ENCODE measurements at places on chromosomes 6 and 20.
A peak's percentile ranks its signal among the peaks of the same experiment; 100 is the strongest.

DNA sequence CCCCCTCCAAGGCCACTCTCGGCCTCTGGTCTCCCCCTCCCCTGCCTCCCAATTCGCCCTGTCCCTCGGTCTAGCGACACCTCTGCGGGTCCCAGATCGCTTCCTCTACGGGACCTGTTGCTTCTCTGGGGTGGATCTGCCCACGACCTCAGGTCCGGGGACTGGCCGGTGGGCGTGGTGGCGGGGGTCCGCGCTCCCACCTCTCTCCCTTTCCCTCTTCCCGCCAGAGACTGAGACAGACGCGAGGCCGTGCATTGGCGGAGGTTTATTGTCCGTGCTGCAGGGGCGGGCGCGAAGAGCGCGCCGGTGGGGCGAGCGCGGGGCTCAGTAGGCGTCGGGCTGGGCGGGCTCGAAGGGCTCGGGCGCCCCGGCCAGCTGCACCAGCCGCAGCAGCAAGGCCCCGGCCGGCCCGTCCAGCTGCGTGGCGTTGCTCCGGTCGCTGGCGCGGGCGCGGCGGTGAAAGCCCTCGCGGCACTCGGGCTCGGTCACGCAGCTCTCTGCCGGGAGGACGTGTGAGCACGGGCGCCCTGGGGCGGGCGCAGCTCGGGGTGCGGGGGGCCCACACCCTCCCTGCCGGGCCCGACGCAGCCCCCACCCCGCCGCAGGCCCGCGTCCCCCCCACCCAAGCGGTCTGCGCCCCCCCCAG is 2.1 kb downstream of the AVP start:
- DNase-seq: no peak

DNA sequence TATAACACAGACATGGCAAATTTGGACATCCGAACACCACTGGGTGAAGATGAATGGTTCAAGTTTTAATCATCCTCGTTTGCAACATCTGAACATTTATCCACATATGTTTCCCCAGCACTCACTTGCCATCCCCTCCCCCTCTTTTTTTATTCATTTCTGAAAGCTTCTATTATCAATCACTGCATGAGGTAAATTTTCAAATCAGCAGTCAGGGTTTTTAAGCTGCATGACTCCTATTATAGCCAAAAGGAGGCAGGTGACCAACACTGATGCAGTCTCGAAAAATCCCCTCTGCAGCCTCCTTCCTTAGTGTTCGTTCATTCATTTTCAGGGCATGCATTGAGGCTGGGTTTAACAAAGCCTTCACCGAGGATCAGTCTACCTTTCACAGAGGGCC is 530.8 kb upstream of the JARID2 start:
- DNase-seq: no peak

DNA sequence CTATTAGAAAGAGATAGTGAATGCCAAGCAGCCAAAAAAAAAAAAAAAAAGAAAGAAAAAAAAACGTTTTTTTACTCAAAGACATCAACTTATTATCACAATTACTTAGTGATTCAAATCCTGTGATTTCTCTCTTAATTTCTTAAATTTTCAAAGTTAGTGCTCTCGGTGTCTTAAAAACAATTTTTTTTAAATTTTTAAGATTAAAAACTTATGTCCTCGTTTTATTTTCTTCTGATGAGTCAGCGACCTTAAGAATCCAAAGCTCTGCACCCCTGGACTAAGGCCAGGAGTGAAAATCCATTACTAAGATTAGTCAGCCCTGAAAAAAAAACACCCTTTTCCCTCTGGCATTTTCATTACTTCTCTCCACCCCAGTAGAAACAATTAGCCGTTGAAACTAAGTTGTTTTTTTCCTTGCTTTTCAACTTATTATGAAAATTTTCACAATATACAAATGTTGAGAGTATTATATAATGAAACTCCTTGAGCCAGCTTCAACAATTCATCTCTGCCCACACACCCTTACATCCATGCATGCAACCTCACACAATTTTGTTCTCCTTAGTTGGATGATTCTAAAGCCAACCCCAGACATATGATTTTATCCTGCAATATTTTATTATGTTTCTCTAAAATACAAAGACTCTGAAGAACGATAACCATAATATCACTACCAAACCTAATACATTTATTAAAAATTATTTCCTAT is 85.6 kb upstream of the CARMIL1 start:
- peak; percentile 51 for DNase-seq

- DNase-seq: peak; percentile 90
Observed at GRCh38 chr20:5065879-5066383, 53.8 kb downstream of the PCNA start.

DNA sequence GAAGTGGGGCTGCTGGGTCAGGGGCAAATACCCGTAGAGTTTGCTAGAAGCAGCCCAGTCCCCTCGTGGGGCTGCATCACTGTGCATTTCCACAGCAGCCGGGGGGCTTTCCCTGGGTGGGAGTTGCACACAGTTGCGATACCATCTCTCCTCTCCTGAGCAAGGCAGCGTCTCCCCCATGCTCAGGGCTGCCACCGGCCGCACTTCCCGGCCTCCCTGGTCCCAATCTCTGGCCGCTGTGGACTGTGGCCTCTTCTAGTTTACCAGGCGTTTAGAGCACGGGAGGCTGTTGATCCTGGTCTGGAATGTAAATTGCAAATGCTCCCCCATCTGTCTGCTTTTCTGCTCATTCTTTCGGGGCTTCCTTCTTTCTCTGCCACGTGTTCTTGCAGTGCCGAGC is 31.1 kb downstream of the OSBPL2 start:
- no peak for DNase-seq

DNA sequence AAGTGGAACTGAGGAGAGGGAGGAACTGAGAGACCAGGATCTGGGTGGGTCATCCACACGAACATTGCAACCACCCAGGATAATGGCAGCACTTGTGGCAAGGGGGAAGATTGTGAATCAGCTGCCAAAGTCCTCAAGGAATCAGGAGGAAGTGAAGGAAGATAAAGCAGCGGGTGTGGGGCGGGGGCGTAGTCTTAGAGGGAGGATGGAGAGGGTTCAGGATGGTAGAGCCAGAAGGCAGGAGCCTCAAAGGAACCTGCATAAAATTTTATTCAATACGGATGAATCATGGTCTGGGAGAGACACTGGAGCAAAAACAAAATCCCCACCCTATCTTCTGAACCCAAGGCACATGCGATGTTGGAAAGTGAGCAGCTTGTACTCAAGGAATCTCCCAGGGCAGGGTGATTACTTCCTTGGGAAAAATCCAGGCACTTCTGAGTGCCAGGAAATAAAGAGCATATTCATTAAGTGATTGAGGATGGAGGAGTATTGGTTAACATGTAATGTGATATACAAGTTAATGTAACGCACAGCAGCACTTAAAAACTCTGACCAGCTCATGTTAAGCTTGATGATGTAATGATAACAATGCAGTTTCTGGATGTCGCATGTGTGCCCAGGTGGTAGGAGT is 82.0 kb upstream of the B3GAT2 start:
- DNase-seq: no peak

GRCh38 chr20:45991616-45992015 is 17.1 kb upstream of the MMP9 start:
- DNase-seq: no peak

- DNase-seq: no peak
Observed at GRCh38 chr6:19479551-19479950, 357.6 kb upstream of the ID4 start.

- DNase-seq: no peak
Observed at GRCh38 chr6:142725024-142725770, 219.8 kb downstream of the HIVEP2 start.

DNA sequence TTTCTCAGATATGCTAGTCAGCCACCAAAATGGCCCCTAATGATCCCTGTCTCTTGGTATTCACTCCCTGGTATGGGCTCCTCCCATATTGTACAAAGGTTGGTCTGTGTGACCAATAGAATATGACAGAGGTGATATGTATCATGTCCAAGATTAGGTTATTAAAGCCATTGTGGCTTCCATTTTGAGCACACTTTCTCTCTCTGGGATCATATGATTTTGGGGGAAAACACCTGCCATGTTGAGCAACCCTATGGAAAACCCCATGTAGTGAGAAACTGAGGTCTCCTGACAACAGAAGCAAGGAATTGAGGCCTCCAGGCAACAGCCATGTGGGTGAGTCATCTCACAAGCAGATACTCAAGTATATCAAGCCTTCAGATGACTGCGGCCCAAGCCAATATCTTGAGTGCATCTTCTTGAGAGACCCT is 7.1 kb upstream of the ZNF318 start:
- DNase-seq: no peak

GRCh38 chr6:128519132-128519930 is 1.1 kb downstream of the PTPRK start:
- no peak for DNase-seq

DNA sequence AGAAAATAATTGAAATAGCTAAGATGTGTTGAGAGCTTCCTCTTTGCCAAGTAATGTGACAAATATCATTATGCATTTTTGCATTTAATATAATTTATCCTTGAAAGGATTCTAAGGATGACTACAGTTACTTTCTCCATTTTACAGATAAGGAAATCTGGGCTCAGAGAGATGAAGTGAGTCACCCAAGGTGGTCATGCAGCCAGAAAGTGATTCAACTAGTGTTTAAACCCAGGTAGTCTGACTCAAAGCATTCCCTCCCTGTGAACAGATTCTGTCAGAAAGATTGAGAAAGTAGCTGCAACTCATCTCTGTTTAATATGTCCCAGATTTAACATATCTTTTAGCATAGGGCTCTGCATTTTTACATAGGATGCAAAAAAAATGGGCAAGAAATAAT is 28.1 kb downstream of the NRSN1 start:
- DNase-seq: no peak

DNA sequence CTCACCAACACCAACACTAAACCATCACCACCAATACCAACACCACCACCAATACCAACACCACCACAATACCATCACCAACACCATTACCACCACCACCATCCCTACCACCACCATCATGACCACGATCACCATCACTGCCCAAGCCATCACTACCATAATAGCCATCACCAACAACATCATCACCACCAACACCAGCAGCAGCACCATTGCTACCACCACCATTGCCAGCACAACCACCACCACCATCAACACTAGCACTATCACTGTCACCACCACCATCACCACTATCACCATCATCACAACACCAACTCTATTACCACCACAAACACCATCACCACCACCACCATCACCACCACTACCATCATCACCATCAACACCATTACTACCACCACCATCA is 53.0 kb downstream of the TMEM242 start:
- DNase-seq: no peak

DNA sequence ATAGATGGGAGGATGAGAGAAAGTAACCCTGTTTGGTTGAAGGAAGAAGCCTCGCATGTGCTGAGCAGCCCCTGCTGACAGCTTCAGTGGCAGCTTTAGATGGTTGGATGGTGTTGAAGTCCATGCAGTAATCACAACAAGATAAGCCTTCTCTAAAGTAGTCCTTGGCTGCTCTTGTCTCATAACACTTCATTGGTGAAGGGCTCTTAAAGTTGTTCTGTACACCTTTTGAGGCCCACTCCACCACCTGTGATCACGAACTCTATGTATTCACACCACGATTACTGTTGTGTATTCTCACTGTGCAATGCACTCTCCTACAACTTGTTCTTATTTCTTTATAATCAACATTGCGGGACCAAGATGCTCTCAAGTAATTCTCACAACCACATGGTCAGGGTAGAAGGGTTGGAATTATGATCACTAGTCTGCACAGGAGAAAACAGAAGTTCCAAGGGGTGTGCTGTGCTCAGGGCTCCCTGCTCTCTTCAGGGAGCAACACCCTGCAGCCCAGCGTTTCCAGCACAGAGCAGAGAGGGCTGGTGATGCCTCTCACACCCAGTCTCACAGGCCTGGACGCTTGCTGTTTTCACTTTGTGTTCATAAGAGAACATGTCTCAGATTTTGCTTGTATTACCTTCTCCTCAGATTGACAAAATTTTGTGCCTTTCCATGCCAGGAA is 294.4 kb downstream of the SMOC2 start:
- no peak for DNase-seq

DNA sequence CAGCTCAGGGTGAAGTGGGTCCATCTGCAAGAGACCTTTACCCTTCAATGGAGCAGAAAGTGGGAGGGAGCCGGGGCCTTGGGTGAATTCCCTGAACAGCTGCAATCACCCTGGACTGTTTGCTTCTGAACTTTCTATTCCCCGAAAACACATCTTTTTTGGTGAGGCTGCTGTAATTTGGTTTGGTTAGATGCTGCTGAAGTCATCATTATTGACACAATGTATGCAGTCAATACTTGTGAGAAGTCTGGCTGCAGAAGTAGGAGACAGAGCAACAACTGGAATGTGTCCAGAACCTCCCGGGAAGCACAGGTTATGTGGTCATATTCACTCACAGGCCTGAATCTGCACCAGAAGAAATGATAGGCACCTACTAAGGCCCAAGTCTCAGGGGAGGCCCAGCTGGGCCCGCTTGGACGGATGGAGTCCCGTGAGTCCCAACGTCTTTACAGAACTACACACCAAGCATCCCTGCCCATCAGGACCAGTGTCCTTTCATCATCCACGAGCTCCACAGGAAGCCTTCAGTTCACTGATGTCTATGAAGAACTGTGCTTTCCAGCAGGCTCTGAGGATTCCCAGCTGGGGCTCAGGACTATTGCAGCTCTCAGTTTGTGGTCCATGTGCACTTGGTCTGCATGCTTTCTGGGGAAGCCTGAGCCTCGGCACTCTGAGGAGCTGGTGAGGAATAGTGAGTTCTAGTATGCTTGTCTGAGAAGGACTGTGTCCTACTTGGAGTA is 177.6 kb downstream of the THBS2 start:
- DNase-seq: no peak

DNA sequence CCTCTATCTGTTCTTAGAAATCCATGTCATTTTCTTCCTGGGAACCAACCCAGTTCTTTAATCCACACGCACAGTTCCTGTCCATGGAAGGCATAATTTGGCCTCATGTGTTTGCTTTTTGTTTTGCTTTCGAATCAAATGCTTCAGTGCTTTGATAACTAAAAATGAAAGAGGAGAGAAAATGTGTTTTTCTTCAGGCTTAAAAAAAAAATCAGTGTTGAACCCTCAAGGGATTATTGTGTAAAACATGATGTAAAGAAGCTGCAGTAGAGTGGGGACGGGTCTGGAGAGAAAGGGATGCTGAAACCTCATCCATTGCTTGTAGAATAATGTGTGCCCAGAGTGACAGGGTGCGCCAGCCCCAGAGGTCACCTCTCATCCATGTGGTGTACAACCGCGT is 197.5 kb upstream of the JARID2 start:
- no peak for DNase-seq

DNA sequence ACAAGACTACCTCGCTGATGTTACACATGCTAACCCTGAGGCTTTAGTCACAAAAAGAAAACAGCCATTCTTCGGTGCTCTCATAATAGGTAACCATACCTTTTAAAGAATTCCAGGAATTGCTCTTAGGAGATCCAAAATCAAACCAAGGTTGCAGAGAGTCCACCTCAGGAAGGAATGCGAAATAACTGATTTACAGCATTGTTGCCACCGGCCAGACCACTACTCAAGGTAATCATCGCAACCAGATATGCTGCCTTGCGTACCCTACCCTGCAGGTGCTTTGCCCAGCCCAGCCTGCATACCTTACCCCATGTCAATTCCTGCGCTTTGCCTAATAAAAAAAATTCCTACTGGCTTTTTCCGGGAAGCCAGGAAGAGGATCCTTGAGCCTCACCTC is 27.0 kb downstream of the NUP153 start:
- DNase-seq: no peak

Measured in kidney capillary endothelial cell (primary cell).